ENCODE measurements at places on chromosomes 2 and 18.

- no peak for DNase-seq
These were observed 31.1 kb downstream of the NAB1 start for GRCh38 chr2:190679813-190680591.

DNA sequence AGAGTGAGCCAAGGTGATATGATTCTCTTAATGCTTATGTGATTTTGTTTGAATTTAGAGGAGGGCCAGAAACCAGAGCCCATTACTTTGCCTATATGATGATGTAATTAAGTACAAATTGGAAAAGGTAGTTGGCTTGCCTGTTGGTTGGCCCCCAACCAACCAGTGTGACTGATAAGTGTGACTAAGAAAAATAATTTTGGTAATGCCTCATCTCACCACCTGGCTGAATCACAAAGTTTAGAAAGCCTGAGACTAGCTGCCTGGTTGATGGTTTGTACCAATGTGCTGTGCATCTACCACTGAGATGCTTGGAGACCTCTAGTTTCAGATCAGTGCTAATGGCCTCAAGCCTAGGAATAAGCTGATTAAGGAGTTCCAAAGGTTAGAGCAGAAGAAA lies 338.7 kb downstream of the CDH2 start:
- DNase-seq = no peak

DNA sequence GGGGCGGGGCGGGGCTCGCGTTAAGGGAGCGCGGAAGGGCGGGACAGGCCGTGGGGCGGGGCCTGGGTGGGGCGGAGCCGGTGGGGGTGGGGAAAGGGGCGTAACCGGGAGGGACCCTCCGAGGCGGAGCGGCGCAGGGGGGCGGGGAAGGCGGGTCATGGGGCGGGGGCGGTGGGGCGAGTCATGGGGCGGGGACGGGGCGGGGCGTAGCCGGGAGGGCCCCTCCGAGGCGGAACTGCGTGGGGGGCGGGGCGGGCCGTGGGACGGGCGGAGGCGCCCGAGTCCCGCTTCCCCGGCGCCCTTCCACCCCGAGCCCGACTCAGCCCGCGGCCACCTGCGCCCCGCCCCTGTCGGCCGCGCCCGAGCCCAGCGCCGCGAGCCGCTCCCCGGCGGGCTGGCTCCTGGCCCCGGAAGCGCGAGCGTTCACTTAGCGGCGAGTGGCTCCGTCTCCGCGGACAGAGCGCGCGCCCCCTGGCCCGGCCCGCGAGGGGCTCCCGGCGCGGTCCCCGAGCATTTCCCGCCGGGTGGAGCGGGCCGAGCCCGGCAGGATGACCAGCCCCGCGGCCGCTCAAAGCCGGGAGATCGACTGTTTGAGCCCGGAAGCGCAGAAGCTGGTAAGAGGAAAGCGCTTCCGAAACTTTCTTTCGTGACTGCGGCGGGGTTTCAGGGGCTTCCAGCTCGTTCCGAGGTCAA lies 64.7 kb downstream of the LRRFIP1 start:
- no peak for DNase-seq

- no peak for DNase-seq
These were observed 640.2 kb upstream of the SYT4 start for GRCh38 chr18:43917520-43917919.

DNA sequence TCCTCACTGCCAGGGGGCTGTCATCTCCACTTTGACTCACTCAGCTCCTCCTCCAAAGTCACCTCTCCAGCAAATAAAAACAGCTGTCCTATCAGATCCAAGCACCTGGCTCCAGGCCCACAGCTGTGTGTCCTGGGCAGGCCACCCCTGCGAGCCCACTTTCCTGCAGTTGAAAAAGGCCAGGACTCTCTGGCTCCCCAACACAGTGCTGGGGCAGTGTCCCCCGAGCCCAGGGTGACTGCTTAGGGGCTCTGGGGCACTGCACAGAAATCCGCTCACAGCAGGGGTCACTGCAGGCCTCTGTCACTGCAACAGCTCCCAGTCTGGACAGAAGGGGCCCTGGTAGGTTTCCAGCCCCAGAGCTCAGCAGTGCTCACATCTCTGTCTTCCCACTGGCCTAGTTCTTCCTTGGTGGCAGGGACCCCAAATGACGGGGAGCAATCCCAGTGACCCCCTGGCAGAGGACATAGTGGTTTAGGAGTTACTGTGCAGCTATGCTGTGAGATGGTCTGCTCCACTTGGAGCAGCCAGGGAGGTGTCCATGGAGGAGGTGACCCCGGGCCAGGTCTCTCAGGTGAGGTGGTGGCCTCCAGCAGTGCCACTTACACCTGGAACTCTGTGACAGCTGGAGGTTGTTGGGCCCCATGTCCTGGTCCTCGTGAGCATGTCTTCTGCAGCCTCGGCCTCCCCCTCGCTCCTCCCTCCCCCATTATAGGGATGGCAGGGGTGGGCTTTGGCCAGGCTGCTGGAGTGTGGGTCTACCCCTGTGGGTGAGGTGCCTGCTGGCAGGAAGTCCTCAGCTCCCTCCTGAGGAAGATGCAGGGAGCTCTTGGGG lies 35.5 kb downstream of the HS6ST1 start:
- no peak for DNase-seq

- DNase-seq = no peak
These were observed 493.8 kb upstream of the NRP2 start for GRCh38 chr2:205188239-205189138.

GRCh38 chr2:128091726-128092080 lies 703 bp downstream of the UGGT1 start:
- no peak for DNase-seq

- no peak for DNase-seq
These were observed 15.7 kb downstream of the ZFP36L2 start for GRCh38 chr2:43210467-43211303.

GRCh38 chr2:2719015-2719414 lies 387.9 kb upstream of the MYT1L start:
- no peak for DNase-seq

DNA sequence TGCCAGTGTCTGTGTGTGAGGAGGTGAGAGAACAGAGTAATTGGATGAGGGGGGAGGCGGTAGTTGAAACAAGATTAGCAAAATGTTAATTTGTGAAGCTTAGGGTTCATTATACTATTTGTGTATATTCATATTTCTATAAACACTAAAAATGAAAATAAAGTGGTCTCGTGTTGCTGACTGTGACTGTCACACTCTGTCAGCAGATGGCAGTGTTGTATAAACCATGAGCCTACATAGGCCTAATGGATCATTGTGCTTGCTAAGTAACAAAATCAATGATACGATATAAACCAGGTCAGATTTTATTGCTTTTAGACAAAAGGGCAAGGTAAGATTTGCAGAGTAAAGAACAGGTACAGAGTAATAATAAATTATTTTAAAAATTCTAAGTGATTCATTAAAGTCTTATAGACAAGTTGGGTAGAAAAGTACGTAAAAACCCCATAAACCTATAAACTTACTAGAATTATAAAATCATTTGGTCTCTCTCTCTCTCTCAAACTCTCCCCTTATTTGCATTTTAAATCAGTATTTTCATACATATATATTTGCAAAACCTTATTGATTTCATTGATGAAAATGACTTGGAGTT lies 182.7 kb downstream of the RPIA start:
- peak; percentile 7 for DNase-seq

DNA sequence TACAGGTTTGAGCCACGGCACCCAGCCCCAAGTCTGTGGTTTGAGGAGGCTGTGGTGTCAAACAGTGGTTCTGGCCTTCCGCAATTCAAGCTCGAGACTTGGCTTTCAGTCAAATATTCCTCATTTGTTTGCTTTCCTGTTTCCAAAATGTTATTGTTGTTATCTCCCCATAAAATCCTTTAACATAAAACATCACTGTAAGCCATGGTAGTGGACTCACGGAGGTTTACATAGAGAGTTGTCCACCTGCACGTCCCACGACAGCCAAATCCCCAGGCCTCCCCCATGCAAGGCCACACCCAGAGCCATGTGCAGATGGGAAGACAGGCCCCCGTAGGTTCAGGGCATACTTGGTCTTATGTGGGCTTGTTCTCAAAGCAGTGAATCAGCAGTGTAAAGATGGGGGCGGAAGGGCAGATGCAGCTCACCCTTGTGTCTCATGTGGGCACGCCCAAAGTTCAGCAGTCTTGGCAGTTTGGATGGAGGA lies 18.9 kb upstream of the ST3GAL5 start:
- DNase-seq = no peak

- no peak for DNase-seq
These were observed 21.5 kb downstream of the IWS1 start for GRCh38 chr2:127504552-127505430.

GRCh38 chr2:7003895-7004294 lies 86.7 kb downstream of the RNF144A start:
- DNase-seq = no peak

GRCh38 chr2:20422402-20423271 lies 24.2 kb upstream of the RHOB start:
- no peak for DNase-seq

DNA sequence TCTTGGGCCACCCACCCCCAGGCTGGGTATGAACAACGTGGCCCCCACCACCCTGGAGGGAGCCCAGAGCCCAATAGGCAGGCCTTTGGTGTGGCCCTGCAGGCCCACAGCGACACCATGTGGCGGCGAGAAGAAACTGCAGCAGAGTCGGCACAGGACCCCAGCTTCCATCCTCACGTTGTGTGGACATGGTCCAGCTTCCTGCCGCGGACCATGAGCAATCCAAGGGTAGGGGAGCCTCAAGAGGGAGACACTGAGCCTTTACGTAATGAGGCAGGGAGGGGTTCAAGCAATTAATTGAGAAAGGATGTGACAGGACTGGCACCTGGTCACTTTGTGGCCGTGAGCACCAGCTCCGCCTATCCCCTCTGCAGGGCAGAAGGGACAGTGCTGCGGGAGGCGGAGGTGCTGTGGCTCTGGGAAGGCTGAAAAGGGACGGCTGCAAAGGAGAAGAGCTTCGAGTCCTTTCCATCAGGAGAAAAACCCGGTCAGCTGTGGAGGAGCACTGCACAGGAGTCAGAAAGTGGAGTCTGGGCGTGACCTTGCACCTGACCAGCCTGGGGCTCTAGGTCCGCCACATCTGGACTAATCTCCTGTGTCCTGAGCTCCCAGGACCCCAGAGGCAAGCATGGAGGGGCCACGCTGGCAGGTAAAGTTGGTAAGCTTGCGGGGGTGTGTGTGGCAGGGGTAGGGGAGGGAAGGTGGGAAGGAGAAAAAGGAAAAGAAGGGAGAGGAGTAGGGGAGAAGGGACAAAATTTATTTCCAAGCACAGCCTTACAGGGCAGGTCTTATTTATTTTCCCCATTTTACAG lies 44.9 kb downstream of the TMEM37 start:
- DNase-seq = peak; percentile 36

DNA sequence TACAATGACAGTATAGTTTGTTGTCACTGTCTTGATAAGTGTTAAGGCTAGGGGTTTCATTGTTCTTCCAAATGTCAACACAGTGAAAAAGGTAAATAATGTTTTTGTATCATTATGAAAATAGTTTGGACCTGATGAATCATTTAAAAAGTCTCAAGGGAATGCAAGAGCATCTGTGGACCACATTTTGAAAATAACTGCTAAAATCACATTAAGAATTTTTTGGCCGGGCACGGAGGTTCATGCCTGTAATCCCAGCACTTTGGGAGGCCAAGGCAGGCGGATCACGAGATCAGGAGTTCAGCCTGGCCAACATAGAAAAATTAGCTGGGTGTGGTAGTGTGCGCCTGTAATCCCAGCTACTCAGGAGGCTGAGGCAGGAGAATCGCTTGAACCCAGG lies 10.3 kb downstream of the SCN1A start:
- no peak for DNase-seq

GRCh38 chr2:199631129-199631528 lies 173.4 kb upstream of the SATB2 start:
- DNase-seq = no peak

GRCh38 chr2:216362730-216363129 lies 9.6 kb downstream of the MARCHF4 start:
- no peak for DNase-seq

DNA sequence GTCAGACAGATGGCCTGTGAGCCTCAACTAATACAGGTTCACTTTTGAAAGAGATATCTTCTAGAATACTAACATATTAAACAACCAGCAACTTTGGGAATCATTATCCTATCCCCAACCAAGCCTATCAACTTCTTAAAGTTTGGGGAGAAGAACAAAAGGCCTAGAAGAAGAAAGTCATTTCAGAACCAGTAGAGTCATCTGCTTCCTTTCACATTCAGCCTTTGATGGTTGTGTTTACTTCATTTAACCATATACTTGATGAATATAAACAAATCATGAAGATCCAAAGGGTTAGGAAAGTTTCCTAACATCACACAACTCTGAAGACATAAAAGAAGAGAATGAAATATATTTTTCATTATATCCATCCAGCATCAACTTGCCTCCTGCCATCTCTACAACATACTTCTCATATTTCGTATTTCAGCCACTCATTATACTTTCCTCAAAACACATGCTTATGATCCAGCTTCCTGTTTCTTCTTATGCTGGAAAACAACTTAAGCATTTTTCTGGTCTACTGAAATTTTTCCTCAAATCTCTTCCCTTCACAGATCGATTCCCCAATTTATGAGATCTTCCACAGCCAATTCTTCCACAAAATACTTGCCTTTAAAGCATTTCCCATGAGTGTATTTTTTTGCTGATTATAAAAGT lies 114.3 kb downstream of the CACNB4 start:
- DNase-seq = no peak

GRCh38 chr2:36271266-36271665 lies 84.3 kb upstream of the CRIM1 start:
- no peak for DNase-seq

DNA sequence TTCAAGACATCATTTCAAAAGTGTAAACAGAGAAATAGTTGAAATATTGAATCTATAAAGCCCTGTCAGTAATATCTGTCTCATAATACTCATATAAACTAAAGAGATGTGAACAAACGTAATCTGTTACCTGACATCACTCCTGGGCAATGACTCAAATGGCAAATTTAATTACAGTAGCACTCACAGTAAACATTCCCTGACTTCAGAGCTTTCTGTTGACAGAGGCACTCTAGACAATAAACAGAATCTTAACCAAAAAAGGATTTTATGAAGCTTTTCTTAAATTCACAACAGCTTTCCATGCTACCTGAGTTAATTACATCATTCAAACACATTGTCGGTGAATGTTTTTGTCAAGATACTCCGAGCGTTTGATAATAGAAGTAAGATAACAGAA lies 128.1 kb upstream of the PDE1A start:
- no peak for DNase-seq

GRCh38 chr2:136384531-136385303 lies 266.8 kb upstream of the CXCR4 start:
- DNase-seq = no peak

- DNase-seq = no peak
These were observed 15.4 kb downstream of the TNS1 start for GRCh38 chr2:217987391-217987790.

- no peak for DNase-seq
These were observed 226.1 kb downstream of the DOK6 start for GRCh38 chr18:69626643-69627242.

- no peak for DNase-seq
These were observed 48.5 kb upstream of the MCFD2 start for GRCh38 chr2:46963941-46964673.

- DNase-seq = no peak
These were observed 18.9 kb downstream of the ADRA2B start for GRCh38 chr2:96097441-96097840.

GRCh38 chr2:37851428-37851827 lies 73.7 kb upstream of the RMDN2 start:
- DNase-seq = no peak

GRCh38 chr18:63287691-63288220 lies 31.8 kb downstream of the BCL2 start:
- DNase-seq = no peak
